T-helper 1 cell (primary cell): ENCODE measurements at places on chromosomes 6 and 20.

- DNase-seq, result no peak
Observed at GRCh38 chr20:63381781-63382431, 20.8 kb upstream of the CHRNA4 start.

- DNase-seq, result no peak
Observed at GRCh38 chr6:105990151-105990550, 96.0 kb upstream of the PRDM1 start.

- DNase-seq, result no peak
Observed at GRCh38 chr6:132763269-132763668, 5.6 kb upstream of the VNN2 start.

DNA sequence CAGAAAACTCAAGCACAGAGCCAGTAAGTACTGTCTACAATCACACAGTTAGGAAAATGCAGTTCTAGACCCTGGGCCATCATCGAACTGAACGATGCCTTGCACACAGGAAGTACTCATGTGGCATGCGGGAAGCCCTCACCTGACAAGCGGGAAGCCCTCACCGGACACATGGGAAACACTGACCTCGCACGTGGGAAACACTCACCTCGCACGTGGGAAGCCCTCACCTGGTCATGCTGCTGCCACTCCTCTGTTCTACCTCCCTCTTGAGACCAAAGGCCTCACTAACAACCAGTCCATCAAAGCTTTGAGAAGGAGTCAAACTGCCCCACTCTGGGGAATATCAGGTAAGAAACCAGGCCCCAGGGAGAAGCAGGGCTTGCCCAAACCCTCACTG is 105.6 kb upstream of the PTPRT start:
- DNase-seq, result no peak

GRCh38 chr6:37812841-37813240 is 6.7 kb upstream of the ZFAND3 start:
- DNase-seq, result no peak

DNA sequence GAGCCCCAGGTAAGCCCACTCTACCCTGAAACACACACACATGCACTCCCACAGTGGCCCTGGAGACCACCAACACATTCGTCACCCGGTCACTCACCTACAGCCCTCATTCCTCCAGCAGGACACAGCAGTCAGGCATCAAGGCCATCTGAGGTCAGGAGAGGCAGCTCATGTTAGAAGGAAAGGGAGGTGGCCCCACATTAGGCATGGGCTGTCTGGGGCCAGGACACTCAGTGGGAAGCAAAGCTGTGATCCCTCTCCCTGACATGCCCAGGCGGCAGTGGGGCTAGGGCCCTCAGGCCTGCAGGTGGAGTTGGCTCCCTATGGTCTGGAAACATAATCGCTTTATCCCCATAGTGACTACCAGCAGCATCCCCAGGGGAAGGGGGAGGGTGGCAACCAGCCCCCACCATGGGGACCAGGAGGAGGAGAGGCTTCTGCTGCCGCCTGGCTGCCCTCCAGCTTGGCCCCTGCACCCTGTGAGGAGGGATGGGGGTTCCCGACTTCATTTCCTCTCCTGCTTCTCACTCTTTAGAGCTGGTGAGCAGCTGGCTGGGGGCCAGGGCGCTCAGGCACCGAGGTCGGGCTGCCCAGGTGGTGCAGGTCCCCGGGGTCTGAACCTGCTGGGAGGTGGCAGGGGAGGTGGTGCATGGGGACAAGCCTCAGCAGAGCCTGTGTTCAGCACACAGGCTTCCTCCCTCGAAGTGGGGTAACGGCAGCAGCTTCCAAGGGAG is 76.6 kb upstream of the CST7 start:
- DNase-seq, result no peak

DNA sequence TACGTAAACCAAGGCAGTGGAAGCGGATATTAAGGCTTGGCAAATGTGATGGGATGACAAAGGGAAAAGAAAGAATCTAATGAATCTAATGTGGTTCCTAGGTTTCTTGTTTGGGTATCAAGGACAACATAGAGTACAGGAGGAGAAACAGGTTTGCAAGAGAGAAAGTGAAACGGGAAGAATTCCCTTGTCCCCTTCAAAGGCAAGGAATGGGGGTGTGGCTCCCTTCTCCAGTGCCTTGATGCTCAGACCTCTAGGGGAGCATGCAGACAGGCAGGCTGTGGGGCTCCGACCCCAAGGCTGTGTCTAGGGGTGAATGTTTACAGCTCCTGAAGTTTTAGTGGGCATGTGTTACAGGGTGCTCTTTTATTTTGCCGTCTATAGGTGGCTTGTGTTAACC is 317.5 kb upstream of the HSF2 start:
- DNase-seq, result no peak

DNA sequence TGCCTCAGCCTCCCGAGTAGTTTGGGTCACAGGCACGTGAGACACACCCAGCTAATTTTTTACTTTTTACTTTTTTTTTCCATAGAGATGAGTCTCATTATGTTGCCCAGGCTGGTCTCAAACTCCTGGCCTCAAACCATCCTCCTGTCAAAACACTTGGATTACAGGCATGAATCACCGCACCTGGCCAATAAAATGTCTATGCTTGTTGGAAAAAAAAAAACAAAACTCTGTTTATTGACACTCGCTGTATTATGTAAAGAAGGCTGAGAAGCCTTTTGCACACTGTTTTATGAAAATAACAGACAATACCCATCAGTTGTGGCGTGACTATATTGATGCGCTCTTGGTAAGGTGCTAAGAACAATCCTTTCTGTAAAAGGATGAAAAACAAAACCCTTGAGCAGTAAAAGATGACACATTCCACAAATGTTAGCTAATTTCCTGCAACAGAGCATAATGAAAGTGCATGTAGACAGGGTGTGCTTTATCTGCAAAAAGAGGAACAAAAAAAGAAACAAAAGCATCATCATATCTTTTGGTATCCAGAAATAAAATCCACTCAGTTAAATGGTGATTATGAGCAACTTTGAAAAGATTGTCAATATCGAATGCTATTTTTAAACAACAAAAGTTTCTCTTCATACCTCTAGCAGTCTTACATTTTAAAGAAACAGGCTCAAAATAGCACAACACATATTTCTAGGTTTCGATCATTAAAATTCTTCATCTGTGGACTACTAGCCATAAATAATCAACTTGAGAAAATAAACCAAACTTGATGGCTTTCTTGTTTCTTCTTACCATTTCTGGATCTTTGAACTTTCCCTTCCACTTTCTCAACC is 108.3 kb upstream of the PHACTR1 start:
- DNase-seq, result no peak

GRCh38 chr6:105487040-105487790 is 84.3 kb upstream of the PREP start:
- DNase-seq, result no peak

DNA sequence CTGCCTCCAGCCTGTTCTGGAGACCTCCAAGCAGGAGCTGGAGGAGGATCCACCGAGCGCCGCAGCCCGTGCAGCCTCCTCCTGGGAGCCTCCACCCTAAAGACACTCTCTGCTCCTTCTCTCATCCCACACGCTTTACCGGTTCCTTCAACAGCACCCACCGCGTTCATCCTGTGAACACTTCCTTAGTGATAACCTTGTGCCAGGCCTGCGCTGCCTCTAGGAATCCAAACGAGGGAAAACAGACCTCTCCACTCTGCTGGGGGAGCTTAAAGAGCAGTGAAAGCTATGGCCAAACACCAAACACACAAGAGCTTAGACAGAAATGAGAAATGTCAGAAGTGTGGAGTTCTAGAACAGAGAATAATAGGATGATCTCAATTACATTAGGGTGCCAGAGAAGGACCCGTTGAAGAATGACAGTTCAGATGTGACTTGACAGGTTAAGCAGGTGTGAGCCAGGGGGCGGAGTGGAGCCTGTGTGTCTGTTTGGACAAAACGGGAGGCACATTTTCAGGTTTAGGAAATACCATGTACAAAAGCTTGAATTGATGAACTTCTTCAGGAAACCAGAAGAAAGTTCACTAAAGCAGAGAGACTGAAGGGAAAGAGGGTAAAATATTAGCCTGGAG is 28.5 kb upstream of the HLA-DRB5 start:
- no peak for DNase-seq

- no peak for DNase-seq
Observed at GRCh38 chr6:16352258-16352635, 113.9 kb downstream of the GMPR start.

- DNase-seq, result no peak
Observed at GRCh38 chr6:148465670-148466069, 123.0 kb downstream of the SASH1 start.
